Activated CD4-positive, alpha-beta T cell treated with anti-CD3 and anti-CD28 coated beads, Interleukin-2, amount 50 U/mL, for 24 hours (primary cell): ENCODE measurements at places on chromosomes 2 and 18.

- DNase-seq: no peak
Measured at GRCh38 chr18:5874336-5874735, 21.0 kb downstream of the TMEM200C start.

GRCh38 chr2:174438146-174438886 is 42.8 kb downstream of the SCRN3 start:
- DNase-seq: no peak

DNA sequence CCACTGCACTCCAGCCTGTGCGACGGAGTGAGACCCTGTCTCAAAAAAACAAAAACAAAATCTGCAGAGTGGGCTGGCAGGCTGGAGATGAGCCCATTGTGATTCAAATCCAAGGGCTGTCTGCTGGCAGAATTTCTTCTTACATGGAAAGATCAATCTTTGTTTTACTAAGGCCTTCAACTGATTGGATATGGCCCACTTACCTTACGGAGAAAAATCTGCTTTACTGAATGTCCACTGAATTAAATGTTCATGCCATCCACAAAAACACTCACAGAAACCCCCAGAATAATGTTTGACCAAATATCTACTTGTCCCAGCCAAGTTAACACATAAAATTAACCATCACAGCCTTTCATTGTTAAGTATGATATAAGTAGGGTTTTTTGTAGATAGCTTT is 8.3 kb upstream of the FMNL2 start:
- DNase-seq: no peak

GRCh38 chr18:27430595-27430994 is 245.5 kb upstream of the CHST9 start:
- no peak for DNase-seq

DNA sequence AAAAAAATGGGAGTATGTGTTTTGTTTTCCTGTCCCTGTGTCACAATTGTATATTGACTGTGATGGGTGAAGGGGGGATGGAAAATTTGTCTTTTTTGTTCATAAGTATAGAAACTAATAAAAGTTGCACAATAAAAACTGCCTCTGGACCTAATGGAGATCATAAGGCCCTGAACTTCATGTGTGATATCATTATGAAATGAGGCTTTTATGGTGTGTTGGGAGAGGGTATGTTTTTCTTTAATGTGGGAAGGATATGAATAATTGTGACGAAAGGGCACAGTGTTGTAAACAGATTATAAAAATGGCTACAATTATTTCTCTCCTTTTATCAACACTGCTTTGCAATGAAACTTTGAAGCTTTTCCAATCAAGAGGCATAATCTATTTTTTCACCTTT is 1889.3 kb upstream of the CELF4 start:
- DNase-seq: no peak

DNA sequence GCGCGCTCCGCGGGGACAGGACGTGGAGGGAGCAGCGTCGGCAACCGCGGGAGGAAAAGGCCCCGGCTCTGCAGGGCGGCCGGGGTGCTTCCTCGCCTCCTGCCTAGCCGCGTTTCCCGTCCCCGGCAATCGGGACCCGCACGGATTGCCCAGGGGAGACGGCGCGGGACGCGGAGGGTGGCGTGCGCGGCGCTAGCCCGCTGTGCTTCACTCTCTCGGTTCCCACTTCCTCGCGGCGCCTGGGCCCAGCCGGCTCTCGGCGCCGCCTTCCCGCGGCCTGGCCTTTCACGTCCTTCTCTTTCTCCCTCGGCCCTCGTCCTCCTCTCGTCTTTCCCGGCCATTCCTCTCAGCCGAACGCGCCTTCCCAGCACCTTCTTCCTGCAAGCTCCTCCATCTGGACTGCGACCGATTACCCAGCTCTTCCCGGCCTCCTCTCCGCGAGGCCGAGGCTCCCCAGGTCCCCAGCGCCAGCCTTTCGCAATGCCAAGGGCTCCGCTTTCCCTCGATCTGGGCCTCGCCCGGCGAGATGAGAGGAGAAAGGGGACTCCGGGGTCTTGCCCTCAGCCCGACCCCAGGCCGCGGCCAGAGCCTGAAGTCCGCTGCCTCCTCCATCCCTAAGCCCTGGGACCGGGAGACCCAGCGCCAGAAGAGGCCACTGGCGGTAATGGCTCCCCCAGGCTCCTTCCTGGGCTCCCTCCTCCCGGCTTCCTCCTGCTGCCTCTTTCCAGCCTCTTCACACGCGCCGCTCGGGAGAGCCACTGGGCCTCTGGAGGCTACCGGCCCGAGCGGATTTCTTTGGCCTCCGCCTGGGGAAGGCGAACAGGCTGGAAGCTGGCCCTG is 34.3 kb upstream of the ATP6V1B1 start:
- no peak for DNase-seq

DNA sequence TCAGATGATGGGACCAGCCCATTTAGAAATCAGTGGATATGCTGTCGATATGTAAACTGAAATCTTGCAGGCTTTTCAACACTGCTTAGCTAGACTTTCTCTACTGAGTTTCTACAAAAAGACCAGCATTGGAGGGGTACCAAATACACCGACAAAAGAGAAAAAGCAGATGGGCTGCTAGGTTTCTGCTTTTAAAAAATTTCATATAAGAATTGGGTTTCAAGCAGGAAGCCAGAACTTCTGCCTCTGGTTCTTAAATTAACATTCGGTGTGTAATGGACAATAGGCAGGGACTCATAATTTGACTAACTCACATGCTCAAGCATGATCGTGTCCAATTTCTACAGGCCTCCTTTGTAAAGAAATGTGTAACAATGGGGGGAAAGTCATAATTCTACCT is 3.1 kb downstream of the ARL4C start:
- no peak for DNase-seq

DNA sequence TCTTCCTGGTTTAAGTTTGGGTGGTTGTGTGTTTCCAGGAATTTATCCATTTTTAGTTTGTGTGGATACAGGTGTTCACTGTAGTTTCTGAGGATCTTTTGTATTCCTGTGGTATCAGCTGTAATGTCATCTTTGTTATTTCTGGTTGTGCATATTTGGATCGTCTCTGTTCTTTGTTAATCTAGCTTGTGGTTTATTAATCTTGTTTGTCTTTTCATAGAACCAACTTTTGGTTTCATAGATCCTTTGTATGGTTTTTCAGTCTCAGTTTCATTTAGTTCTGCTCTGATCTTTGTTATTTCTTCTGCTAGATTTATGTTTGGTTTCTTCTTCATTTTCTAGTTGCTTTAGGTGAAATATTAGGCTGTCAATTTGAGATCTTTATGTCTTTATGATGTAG is 202.4 kb upstream of the ZSWIM2 start:
- no peak for DNase-seq

DNA sequence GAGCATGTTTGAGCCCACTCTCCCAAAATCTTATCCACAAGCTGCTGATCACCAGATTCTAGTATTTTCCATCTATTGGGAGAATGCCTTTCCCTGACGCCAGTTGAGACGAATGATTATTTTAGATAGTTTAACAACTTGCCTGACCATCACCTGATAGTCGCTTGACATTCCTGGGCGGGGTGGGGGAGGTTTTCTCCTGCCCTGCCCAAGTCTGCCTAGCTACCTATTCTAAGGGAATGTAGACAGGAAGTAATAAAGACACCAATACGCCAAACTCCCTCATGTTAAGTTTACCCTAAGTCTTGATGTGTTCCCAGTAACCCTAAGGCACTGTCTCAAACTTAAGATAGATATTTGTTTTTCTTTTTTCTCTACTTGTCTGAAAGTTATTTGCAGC is 4.6 kb upstream of the ACAA2 start:
- no peak for DNase-seq
